ENCODE measurements at places on chromosomes 16 and 17.

- DNase-seq: no peak
These were observed 25.1 kb downstream of the ZP2 start for GRCh38 chr16:21186326-21186691.

- no peak for DNase-seq
These were observed 2.4 kb upstream of the TEKT3 start for GRCh38 chr17:15343749-15344148.

DNA sequence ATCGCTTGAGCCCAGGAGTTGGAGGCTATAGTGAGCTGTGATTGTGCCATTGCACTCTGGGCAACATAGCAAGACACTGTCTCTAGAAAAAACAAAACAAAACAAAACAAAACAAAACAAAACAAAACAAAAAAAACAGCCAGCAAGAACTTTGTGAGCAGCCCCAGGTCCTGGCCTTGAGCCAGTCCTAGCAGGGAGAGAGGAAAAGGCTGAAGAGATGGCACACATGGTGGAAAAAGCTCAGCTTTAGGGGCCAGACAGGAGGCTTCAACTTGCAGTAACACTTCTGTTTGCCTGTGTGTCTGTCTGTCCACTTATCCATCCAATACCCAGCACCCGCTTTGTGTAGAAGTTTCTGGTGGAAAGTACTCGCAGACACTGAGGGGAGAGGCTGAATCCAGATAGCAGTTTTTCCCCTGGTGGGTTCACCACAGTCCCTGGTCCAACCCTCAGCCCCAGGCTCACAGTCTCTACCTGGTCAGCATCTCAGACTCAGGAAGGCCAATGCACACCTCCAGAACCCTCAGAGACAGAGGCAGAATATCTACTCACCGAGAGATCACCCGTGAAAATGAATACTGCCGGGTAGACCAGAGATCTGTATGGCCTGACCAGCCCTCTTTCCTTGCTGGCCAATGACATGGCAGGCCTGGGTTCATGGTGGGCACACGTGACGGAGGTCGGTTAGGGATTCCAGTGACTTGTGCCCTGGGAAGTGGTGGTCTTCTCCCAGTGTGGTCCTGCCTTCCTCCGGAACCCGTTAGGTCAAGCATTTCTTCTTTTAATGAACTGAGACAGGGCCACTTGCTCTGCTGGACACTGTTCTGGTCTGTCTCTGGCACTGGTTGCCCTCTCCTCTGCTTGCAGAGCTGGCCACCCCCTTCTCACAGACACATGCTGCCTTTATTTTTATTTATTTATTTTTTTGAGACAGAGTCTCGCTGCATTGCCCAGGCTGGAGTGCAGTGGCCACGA, 79.5 kb upstream of the DNAJA2 start:
- DNase-seq: no peak

- DNase-seq: no peak
These were observed at the start of gene GJC1 for GRCh38 chr17:44829523-44830358. GJC1 (minus strand) TSS chr17:44830287; CDS start chr17:44805817, 24,470 bp downstream.

DNA sequence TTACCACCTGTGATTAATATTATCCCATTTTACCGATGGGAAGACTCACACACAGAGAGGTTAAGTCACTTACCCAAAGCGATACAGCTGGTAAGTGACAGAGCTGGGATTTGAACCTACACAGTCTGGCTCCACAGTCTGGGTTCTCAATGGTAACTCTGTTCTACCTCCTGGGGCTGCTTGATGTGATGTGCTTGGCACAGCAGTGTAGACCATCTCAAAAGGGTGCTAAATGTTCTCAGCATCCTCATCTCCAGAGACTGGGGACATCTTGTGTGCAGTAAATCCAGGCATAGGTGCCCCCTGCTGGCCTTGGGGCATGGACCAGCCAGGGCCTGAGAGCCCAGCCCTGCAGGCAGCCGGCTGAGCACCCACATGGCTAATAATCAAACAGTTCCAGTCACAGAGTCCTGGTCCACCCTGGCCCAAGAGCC, 15.4 kb upstream of the KATNB1 start:
- DNase-seq: peak; percentile 54

GRCh38 chr17:44607836-44608690, 48.2 kb upstream of the MEIOC start:
- DNase-seq: no peak

DNA sequence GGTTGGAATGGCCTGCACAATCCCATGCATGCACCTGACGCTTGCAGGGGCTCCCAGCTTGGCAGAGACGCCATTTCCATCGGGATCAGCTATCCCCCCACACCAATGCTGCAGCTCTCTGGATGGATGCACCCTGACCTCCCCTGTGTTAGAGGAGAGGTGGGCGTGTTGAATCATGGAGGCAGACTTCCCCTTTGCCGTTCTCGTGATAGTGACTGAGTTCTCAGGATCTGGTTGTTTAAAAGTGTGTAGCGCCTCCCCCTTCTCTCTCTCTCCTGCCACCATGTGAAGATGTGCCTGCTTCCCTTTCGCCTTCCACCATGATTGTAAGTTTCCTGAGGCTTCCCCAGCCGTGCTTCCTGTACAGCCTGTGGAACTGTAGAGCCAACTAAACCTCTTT, 17.8 kb upstream of the KCNH6 start:
- DNase-seq: no peak

GRCh38 chr17:75637551-75637950, 4.3 kb downstream of the SMIM5 start:
- DNase-seq: no peak

GRCh38 chr17:16374146-16374938, 6.5 kb upstream of the UBB start:
- DNase-seq: no peak

DNA sequence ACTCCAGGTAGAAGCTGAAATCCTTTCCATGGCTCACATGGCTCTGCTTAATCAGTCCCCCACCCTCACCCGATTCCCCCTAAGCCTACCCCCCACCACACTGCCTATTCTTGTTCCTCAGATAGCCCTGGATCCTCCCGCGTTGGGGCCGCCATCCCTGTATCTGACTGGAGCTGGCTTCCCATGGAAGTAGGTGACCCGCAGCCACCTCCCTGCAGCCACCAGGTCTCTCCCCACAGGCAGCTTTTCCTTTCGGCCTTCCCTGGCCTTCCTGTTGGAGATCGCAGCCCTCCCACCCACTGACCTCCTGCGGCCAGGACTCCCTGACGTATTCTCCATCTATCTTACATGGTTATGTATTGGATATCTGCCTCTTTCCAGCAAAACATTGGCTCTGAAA, 82.3 kb upstream of the MED9 start:
- no peak for DNase-seq

DNA sequence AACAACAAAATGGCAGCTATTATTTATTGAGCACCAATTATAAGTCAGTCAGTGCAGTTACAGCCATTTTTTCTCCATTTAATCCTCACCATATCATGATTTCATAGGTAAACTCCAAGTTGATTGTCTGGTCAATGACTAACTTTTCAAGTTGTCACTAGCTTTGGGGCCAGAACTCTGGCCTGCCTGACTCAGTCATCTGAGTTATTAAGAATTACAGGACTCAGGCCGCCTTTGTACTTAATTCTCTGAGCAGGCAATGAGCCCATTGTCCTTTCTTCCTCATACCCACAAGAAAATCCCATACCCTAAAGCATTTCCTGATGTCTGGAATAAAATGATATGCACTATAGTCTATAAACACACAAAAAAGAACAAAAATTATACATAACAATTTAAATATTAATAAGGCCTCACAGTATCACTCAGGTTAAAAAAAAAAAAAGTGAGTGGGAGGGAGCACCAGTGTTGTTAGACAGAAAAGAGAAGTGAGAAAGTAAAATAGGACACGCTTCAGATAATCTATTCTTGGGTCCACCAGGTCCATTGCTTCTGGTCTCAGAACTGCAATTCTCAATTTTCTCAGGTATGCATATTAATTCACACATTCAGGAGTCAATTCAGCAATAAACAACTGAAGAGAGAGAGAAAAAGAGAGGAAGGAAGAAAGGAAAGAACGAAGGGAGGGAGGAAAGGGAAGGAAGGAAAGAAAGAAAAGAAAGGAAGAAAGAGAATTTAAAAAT, 70.2 kb downstream of the SPAG9 start:
- no peak for DNase-seq

DNA sequence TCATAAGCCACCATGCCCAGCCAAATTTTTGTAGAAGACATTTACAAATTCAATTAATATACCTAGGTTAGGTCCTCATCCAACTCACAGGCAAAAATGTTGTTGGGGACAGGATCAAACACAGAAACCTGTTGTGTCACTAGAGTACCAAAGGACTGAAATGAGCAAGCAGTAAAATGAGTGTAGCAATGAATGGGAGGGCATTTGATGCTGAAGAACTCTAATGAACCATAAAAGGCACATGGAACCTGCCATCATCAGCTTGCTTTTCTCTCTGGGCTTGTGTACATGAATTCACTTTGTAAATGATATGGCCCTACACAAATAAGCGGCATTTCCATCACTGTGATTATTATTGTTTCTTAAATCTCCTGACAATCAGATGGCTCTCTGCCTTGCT, 17.8 kb downstream of the USP31 start:
- DNase-seq: no peak

DNA sequence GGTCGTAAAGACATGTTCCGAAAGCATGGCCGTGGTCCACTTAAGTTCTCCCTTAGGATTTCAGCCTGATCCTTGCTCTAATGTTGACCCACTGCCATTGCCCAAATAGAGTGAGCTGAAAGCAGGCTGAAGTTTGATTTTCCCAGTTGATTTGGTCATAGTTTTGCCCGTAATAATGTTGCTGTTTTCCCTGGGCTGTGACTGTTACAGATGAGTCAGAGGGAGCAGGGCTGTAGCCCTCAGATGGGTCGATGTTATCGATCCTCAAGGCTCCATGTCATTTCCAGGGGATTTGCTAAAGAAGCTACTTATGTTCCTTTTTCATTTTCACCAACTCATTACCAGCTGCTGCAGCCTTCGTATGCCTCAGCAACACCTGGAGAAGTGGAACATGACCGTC, 169.0 kb upstream of the ZFHX3 start:
- DNase-seq: no peak

DNA sequence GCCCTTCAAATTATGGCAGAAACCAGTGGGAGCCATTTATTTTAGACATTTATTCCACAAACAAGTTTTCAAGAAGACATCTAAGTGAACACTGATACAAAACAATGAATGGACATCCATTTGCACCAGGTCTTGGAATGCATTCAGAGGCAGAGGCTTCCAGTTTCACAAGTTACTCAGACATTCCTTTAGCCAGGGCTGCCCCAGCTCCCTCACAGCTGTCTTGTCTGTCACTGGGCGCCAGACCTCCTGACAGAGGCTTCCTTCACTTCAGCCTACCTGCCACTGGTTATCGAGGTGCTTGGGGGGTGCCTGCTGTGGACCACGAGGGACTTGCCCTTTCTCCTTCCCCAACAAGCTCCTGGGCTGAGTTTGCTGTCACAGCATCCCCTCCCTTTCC, 19.2 kb downstream of the AQP8 start:
- DNase-seq: no peak

DNA sequence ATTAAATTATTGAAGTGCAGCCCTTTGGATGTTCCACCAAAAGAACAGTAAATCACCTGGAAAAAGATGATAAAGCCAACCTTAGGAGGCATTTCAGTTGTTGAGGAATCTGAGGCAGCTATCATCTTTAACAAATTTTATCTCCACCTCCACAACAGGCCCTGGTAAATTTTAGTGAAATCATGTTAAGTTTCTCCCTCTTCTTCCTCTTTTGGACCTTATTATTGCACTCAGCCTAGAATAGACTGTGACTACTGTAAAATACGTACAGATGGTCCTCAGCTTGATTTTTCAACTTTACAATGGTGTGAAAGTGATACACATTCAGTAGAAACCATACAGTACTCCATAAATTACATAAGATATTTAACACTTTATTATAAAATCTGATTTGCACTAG, 90.3 kb downstream of the USP32 start:
- DNase-seq: no peak

GRCh38 chr16:822174-822908, 21.8 kb upstream of the GNG13 start:
- DNase-seq: no peak

DNA sequence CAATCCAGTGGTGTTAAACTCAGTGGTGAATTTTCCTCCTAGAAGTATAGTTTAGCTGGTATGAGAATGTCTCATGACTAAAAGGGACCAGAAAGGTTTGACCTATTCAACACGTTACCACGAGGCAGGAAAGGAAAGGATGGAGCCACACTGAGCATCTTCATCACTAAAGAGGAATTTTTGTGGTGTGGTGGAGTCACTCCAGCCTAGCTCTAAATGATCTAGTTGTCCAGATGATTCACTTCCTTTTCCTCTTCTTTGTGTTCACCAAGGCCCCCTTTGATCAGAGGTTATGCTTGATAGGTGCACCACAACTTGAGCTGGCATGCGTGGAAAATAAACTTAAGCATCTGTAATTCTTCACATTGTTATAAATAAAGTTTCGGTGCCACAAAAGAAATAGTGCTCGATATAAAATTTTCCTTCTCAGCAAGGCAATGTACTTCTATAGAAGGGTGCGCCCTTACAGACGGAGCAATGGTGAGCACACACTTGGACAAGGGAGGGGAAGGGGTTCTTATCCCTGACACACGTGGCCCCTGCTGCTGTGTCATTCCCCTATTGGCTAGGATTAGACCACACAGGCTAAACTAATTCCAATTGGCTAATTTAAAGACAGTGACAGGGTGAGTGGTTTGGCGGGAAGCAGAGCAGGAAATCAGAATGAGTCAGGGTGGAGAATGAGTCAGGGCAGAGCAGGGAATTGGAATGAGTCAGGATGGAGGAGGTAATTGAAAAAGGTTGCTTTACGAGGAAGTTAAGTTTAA, 254.6 kb downstream of the HS3ST3A1 start:
- no peak for DNase-seq

DNA sequence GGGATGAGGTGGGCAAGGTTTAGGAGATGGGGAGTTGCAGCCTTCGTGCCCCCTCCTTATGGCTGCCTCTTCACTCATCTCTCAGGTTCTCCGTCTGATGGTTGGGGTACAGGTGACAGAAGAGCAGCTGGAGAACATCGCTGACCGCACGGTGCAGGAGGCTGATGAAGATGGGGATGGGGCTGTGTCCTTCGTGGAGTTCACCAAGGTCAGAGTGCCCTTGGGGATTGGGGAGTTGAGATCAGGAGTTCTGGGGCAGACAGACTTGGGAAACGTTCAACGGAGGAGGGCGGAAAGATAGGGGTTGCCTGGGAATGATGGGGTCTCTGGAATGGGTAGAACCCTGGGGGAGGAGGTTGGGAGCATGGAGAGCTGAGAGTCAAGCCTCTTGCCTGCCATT, 2.3 kb downstream of the CHP2 start:
- no peak for DNase-seq

GRCh38 chr17:49522357-49522890, 27.3 kb downstream of the NGFR start:
- no peak for DNase-seq

GRCh38 chr17:27494192-27495091, 38.2 kb downstream of the KSR1 start:
- DNase-seq: no peak

DNA sequence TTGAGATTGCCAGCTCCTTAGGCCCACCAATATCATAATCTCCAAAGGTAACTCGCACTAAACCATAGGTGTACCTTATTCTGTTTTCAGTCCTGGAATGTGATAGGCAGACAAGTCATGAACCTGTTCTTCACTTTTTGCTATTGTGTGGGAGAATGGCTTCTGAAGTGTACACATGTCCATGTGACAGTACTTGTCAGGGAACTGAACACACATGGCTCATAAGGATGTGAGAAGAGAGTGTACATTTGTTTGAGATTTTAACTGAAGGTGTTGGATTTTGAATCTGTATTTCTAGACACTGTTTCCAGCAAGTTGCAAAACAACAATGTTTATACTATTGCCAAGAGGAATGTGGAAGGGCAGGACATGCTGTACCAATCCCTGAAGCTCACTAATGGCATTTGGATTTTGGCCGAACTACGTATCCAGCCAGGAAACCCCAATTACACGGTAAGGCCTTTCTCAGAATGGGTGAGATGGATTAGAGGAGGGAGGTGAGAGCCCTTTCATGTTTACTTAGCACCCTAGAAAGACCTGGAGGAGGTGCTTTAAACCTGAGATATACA, 14.5 kb upstream of the RASL10B start:
- DNase-seq: no peak

Data from Jurkat, Clone E6-1 (cell line).